Fibroblast of villous mesenchyme (primary cell): ENCODE measurements at places on chromosomes 16 and 17. TPM values are rescaled to one million over a fixed set of nuclear protein-coding genes. Genes with fewer than 3 reads are reported as not detected.

GRCh38 chr17:79414793-79415211, 196.0 kb downstream of the RBFOX3 start:
- DNase-seq, result no peak

DNA sequence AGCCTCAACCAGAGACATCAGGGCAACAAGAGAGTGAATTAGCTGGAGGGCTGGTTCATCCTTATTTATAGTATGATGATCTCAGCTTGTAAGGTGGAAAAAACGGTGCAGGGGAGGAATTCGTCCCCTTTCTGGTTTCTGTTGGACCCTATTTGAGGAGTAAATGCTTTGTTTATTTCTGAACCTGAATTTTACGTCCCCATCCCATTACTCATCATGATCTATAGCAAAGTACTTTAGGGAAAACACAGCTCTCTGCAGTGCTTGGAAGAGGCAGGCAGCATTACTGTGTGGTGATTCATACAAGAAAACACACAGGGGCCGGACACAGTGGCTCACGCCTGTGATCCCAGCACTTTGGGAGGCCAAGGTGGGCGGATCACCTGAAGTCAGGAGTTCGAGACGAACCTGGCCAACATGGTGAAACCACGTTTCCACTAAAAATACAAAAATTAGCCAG, 8.0 kb upstream of the VAT1L start:
- DNase-seq, result peak; percentile 91

- peak; percentile 19 for DNase-seq
These were observed 22.1 kb downstream of the CRISPLD2 start for GRCh38 chr16:84841787-84842300.

DNA sequence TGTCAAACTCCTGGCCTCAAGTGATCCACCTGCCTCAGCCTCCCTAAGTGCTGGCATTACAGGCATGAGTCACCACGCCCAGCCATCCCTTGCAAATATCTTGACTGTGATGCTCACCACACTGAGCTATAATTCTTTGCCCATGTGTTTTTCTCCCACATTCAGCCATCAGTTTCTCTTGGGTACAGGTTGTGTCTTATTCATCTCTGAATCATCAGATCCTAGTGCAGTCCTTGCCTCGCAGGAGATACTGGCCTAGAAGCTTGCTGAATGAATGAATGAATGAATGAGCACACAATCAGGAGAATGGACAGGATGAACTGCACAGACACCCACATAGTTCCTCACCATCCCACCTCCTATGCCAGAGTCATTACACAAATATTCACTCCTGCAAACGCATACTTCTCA, 24.4 kb upstream of the ETV4 start:
- peak; percentile 26 for DNase-seq

DNA sequence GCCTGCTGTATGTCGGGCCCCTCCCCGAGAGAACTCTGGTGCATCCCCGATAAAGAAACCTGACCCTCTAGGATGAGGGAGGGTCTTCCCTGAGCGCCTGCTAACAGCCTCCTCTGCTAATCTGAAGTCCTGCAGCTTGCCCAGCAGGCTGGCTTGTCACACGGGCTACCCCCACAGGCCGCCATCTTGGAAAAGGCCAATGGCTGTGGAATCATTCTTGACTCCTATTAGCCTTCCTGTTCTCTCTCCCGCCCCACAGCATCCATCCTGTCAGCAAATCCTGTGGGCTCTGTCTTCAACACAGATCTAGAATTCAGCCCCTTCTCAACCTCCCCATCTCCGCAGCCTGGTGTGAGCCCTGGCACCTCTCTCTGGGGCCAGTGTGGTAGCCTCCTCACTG, 12.0 kb downstream of the IL4R start:
- no peak for DNase-seq

- DNase-seq, result no peak
These were observed 10.8 kb downstream of the ASPHD1 start for GRCh38 chr16:29910819-29911675.

DNA sequence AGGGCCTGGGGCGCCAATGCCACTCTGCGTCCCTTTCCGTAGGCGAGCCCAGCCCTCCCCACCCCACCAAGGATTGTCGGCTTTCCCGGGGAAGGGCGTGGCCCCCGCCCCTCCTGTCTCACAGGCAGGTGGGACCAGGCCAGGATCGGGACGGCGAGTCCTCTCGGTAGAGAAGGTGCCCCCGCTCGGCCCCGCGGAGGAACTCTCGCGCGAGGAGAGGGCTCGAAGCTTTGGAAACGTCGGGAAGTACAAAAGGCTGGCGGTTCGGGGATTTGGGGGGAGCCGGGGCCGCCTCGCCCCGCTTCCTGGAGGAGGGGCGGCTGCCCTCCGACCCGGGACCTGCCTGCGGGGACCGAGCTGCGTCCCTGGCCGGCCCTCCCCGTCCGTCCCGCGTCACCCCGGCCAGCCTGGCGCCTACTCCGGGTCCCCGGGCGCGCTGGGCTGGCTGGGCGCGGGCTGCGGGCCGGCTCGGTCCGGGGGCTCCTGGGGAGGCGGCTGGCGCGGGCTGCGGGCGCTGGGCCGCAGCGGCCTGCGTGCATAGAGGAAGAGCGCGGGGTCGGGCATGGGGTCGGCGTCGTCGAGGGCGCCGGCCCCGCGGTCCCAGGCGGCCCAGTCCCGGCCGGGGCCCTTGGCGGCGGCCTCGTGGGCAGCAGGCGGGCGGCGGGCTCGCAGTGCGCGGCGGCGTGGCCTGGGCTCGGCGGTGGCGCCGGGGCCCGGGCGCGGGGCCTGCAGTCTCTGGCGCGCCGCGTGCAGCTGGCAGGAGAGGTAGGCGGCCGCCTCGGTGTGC, 12.6 kb upstream of the CLUH start:
- no peak for DNase-seq

- no peak for DNase-seq
These were observed 24.0 kb downstream of the GGA3 start for GRCh38 chr17:75237100-75238014.

Gene SEZ6L2
- total RNA-seq, result 2.6 and 4.7 TPM in 2 replicates

Gene RNF222
- not detected in 2 replicates for total RNA-seq
